Substantia nigra (tissue), 51 donors: ENCODE measurements at places on chromosomes 5 and 9.

GRCh38 chr9:104896131-104896530, 31.8 kb downstream of the ABCA1 start:
- no peak for DNase-seq

GRCh38 chr5:74916831-74917710, 50.9 kb upstream of the FAM169A start:
- no peak for DNase-seq

- no peak for DNase-seq
Observed at GRCh38 chr9:89592963-89593726, 11.7 kb upstream of the GADD45G start.

GRCh38 chr9:123487944-123488548, 132.0 kb downstream of the CRB2 start:
- DNase-seq = no peak

DNA sequence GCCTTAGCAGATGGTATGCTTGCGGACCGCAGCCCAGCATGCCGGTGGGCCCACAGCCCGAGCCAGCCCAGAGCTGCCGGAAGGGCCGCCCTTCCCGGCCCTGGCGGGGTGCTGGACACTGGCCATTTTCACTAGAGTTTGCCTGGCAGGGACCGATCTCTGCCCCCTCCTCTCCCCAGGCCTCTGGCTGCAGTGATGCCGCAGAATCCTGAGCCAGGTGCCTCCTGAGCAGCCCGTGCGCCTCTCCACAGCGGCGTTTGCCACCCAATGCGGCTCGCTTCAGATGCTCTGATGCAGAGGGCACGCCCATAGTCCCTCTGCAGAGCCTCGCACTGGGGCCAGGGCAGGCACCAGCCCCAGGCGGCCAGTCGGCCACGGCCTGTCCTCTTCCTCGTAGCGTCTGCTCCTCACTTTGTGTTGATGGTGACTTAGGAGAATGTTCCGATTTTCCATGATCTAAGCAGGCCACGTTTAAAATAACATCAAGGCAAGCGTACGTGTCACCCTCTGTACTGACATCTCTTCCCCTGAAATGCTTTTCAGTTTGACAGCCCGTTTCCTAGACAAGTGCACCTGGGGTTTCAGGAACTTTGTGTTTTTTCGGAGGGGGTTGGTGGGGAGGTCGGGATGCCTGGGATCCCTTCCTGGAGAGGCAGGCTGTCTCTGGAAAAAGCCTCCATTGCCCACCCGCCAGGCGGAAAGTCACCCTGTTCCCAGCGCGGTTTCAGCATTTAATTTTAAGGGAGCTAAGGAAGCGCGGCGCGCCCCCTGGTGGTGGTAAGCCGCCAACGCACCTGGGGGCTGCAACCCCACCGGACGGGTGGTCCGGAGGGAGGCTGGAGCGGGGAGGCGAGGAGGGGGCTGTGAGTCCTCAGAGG, 29.8 kb upstream of the HMCN2 start:
- peak; percentile 74 for DNase-seq

DNA sequence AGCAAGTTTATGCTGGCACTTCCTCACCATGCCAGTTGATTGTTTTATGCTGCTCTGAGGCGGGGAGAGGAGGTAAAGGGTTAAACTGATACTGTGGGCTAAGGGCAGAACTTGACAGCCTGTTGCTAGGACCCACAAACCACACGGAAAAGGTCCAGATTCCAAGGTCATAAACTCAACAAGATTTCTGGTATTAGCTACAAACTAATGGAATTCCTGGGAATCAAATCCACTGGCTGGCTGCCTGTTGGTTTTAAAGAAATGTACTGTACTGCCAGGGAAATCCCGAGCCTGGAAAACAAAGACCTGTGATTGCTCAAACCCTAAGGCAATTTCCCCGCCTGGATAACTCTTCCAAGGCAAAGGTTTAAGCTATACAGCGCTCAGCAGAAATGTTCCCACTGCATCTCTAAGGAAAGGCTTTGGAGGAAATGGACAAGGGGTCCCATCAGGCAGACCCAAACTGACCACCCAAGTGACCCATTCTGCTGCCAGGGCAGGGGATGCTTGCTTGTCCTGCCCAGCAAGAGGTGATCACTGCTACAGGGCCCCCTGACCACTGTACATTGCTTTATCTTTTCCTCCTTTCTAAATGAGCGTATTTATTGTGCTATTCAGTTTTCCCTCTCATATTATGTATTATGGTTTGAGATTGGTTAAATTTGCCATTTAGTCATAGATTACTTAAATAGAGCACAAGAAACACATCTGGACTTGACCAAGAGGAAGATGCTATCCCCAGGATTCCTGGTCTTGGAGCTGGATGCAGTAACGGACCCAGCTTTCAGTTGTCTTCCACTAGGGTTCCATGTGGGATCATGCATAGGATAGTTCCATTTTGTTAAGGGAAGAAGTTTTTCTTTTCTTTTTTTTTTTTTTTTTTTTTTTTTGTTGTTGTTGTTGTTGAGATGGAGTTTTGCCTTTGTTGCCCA, 124.3 kb downstream of the SUSD1 start:
- DNase-seq = no peak
